ENCODE measurements at places on chromosomes 11 and 22.

DNA sequence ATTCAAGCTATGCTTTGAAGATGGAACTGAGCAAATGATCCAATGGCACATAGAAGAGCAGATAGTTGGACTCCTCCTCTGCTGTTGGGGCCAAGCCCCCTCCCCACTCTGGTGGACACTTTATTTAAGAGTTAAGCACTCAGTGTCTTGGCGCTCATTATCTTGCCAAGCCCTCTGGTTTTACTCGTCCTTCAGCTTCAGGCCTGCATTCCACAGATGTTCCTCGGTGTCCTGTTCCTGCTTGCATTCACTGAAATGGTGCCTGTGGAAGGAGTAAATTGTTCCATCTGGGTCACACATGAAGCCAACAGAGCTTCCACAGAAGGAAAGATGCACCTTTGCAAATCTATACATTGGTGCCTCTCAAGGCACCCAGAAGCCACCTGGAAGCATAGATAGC, 26.1 kb downstream of the MAML2 start:
- DNase-seq = no peak

DNA sequence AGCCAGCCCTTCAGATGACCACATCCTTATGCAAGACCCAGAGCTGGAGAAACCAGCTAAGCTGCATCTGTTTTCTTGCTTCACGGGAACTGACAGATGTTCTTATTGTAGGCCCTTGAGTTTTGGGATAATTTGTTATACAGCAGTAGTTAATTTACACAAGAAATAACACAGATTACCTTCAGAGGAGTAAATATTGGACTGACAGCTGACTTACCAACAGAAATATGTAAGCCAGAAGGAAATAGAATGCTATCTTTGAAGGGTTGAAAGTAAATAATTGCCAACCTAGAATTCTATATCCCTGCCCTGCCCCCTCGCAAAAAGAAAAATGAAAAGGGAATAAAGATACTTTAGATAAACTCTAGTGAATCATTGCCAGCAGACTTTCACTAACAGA, 124.1 kb downstream of the WNT7B start:
- DNase-seq = no peak

GRCh38 chr11:123054301-123055065, 7.5 kb downstream of the HSPA8 start:
- no peak for DNase-seq

DNA sequence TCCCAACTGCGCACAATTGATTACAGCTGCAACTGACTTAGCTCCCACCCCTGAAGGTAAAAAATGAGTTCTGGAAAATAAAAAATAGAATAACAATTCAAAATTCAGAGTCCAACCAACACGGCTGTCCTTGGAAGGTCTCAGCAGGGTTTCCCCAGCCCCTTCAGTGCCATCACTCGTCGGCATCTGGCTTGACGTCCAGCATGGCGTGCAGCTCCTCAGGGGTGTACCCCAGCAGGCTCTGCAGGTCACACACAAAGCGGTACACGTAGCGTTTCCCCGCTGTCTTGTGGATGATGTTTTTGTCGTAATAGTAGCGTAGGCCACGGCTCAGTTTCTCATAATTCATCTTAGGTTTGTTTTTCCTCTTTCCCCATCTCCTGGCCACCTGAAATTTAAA, 125.2 kb downstream of the ETS1 start:
- peak; percentile 35 for DNase-seq

GRCh38 chr11:16278979-16279378, 77.4 kb downstream of the SOX6 start:
- DNase-seq = no peak

DNA sequence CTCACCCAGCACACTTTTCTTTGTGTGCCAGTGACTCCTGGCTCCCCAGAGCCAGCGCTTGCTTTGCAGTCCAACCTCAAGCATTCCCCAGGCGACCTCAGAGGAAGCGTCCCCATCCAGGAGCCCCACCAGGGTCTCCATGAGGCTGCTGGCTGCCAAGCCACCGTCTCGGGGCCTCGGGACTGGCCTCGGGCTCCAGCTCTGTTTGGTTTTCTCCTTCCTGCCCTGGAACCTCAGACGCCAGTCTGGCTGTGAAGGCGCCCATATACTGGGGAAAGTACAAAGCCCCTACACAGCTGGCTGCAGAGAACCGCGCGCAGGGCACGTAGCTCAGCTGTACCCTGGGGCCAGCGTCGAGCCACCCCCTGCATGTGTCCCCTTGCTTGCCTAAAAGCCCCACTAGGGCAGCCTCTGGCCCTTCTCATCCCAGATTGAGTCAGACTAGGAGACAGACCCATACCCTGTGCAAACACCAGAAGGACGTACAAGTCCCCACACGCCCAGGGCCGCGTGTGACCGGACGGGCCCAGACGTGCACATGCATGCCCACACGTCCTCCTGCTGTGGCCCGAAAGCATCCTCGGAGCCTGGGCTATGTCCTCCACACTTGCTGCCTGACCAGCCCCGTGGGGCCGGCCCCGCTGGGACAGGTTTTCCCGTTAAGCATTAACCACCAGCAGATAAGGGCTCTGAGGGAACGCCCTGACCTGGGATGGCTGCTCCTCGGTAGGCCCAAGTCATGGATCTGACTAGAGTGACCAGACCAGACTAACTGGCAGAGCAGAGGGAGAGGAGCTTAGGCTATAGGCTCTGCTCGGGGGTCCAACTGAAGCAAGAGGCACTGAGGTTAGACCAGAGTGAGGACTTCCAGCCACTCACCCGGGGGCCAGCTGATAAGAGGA, 4.2 kb upstream of the SYT8 start:
- no peak for DNase-seq

GRCh38 chr22:46773076-46773475, 10.6 kb downstream of the TBC1D22A start:
- no peak for DNase-seq

DNA sequence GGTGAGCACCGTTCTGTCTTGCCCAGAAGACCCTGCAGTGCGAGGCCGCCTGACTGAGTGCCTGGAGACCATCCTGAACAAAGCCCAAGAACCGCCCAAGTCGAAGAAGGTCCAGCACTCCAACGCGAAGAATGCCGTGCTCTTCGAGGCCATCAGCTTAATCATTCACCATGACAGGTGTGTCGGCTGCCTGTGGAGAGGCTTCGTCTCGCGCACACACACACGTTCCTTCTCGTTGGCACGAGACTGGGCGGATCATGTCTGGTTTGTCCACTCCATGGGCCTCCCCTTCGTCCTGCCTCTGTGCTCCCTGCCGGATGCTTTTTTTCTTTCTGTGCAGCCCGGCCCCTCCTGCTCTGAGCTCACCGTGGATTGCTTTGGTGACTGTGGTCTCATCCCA, 51.1 kb downstream of the MUC6 start:
- no peak for DNase-seq

GRCh38 chr22:41487037-41487935, 18.4 kb downstream of the ACO2 start:
- DNase-seq = no peak

- DNase-seq = no peak
Observed at GRCh38 chr11:62959422-62959980, 25.3 kb downstream of the SLC22A6 start.

DNA sequence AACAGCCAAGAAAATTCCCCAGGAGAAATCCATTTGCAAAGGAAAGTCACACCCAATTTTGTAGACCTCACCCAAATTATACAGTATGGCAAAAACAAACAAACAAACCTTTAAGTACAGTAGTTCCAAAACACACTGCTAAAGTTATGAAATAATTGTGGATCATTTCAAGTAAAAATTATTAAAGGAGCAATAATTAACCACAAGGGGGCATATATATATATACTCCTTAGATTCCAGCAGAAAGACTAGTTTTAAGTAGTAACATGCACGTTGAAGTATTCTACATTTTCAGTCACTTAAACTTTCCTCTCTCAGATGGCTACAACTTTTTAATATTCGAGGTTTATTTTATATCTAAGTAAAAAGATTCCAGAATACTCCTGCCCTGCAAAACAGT, 26.8 kb downstream of the RNF141 start:
- no peak for DNase-seq

GRCh38 chr22:22800716-22801115, 86.9 kb upstream of the IGLL5 start:
- no peak for DNase-seq

- no peak for DNase-seq
Observed at GRCh38 chr22:49690454-49690853, 137.2 kb downstream of the BRD1 start.

GRCh38 chr22:22981670-22982571, 88.4 kb upstream of the GNAZ start:
- DNase-seq = no peak

DNA sequence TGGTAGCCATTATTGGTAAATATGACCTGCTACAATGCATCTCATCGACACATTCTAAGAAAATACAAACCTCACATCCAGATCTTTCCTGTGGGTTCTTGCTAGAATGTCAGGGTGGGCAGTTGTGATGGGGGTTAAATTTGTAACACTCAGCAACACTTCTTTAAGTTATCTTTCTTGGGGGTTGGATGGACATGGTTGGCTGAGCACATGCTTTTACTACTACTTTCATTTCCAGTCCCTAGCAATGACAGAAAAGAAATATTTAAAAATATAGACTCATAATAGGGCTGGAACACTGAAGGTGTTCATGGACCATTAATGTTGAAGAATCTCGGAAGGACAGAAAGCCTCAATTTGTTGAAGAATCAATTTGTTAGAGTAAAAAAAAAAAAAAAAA, 57.6 kb downstream of the APOL3 start:
- no peak for DNase-seq

- DNase-seq = no peak
Observed at GRCh38 chr22:47556473-47556872, 794.0 kb downstream of the TBC1D22A start.

DNA sequence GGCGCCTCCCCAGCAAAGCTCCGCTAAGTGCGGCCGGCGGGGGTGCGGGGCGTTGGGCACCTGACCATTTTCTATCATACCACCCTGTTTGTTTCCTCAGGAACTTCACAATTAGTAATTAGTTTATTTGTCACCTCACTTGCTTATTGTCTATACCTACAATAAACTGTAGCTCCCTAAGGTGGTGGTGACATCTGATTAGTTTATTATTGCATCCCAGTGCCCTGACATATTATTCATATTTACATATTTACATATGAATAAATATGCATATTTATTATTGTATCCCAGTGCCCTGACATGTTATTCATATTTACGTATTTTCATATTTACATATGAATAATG, 24.7 kb upstream of the SORL1 start:
- no peak for DNase-seq

GRCh38 chr11:45876401-45876800, 9.1 kb upstream of the MAPK8IP1 start:
- DNase-seq = no peak

- no peak for DNase-seq
Observed at GRCh38 chr11:88383447-88383846, 45.9 kb upstream of the CTSC start.

- DNase-seq = no peak
Observed at GRCh38 chr11:105273660-105274280, 134.2 kb upstream of the CARD18 start.

GRCh38 chr11:71189768-71190315, 62.5 kb downstream of the SHANK2 start:
- DNase-seq = no peak

- no peak for DNase-seq
Observed at GRCh38 chr22:44424359-44424682, 73.7 kb downstream of the RTL6 start.

DNA sequence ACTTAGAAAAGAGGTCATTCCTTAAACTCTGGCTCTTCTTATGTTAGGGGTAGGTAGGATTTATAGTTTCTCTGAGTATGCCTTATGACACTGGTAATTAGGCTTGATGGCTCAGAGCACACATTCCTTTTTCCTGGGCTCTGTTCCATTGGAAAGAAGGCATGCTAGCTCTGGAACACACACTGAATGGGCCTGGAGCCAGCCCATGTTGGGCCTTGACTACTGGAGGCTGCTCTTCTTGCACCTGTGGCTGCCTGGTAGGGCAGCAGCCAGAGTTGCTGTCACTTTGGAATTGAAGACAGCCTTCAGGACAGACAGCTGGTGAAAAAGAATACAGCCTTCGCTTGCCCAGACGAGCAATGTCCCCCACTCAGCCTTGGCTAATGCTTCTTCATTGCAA, 18.2 kb downstream of the MCAM start:
- peak; percentile 82 for DNase-seq

GRCh38 chr11:16356761-16357393, 531 bp upstream of the SOX6 start:
- DNase-seq = peak; percentile 27

DNA sequence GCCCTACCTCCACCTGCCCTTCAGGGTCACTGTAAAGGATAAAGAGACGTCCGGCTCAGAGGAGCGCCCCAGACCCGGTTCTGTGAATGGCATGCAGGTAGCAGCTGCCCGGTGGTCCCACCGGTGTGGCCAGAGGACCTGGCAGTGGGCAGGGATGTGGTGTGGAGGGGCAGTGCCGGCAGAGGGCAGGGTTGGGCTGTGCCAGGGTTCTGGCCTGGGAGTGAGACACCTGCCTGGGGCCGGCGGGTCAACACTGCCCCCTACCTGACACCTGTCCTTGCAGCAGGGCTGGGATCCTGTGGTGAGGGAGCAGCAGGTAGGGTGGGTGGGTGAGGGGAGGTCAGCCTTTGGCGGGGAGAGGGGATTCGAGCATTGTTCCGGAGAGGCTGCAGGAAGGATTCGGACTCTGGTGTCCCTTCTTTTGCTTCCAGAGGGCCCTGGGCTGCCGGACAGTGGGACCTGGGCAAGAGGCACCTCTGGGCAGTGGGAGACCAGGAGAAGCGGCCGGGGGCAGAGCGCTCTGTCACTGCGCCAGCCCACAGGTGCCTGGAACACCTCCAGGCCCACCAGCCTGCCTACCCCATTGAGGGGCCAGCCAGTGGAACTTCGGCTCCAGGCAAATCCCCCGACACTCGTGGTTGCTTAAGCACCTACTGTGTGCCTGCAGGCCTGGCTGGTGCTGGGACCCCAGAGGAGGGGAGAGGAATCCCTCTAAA, 1.6 kb upstream of the PHLDA2 start:
- peak; percentile 76 for DNase-seq

- DNase-seq = no peak
Observed at GRCh38 chr11:65968600-65969482, 7.3 kb downstream of the SART1 start.

DNA sequence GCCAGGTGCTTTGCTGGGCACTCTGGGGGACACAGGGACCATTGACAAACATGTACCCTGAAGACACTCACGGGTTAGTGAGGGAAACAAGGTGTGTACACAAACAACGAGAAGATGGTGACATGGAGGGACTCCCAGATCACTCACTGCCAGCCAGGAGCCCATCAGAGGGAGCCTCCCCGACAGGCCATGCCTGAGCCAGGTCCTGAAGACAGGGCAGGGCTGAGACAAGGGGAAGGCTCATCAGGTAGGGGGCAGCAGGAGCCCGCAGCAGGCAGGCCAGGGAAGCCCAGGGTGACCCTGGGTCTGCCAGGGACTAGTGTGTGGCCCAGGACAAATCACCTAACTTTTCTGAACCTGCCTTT, 127.9 kb downstream of the BUD13 start:
- DNase-seq = no peak

- DNase-seq = no peak
Observed at GRCh38 chr22:44180706-44181032, at the start of gene PARVG. Gene PARVG, plus strand, starts transcription at chr22:44180925. Its CDS starts 2,405 bp downstream, at chr22:44183330.

- no peak for DNase-seq
Observed at GRCh38 chr11:46913484-46913883, 4.9 kb downstream of the LRP4 start.

- peak; percentile 45 for DNase-seq
Observed at GRCh38 chr11:65744026-65744698, 23.6 kb upstream of the RNASEH2C start.

Data from Right ventricle myocardium superior (tissue), 1 donor.